NAMALWA (cell line): ENCODE measurements at places on chromosomes 3 and 15.

DNA sequence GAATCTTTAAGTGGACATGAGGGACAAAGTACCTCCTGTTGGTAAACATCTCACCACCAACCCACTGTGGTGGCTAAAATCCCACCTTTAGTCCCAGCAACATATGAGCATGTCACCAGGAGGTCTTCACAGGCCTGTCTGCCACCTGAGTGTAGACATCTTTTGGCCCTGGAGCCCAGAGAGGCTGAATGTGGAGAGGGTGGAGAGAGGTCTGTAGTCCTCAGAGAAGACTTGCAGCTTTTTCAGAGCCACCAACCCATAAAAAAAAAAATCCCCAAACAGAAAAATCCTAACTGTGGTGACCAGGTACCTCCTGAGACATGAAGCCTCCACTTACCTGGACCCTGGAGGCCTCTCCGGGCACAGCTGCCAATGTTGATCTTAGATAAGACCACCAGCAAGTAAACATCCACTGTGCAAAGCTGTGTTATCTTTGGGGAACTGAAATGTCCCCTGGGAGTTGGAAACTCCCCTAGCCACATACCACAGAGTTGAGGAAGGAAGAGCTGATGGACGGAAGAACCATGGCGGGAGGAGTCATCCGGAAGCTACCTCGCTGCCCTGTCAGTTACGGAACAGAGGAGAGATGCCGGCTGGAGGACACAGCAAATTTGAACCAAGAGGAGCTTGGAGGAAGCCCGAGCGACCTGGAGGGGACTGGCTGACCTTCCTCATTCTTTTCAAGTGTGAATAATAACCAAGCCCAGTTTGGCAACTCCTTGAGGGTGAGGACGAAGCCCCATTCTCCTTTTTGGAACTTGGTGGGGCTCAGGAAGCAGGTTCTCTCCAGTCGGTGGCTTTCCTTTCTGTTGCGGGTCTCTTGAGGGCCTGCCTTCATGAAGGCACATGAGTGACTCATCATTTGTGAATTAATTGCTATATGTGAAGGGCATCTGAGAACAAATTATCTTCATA is at the start of gene GHRL:
Gene GHRL (minus strand): TSS at position 443 of the 915 bp plus-strand sequence. CDS start 2,767 bp downstream, outside the sequence.
- DNase-seq = peak; percentile 52

GRCh38 chr3:112061152-112061551 is 25.0 kb upstream of the C3orf52 start:
- DNase-seq = no peak

DNA sequence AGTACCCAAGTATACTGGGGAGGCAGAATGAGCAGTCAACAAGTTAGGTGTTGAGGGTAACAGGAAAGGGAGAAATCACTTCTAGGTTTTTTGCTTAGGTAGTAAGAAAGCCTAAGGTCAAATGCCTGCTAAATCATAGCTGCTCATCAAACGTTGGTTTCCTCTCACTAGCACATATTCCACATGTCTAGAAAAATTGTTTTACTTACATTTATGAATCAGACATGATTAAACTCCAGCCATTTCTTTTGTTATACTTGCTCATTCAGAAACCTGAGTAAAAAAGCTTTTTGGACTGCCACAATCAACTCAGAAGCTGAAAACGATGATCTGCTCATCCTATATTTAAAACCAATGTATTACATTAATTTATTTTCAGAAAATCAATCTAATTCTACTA is 40.2 kb downstream of the SLC9A9 start:
- DNase-seq = no peak

- no peak for DNase-seq
Observed at GRCh38 chr3:184742676-184743135, 30.8 kb upstream of the MAGEF1 start.

GRCh38 chr3:71524672-71525071 is 58.9 kb downstream of the FOXP1 start:
- no peak for DNase-seq

- no peak for DNase-seq
Observed at GRCh38 chr3:135018149-135018923, 223.3 kb downstream of the EPHB1 start.

DNA sequence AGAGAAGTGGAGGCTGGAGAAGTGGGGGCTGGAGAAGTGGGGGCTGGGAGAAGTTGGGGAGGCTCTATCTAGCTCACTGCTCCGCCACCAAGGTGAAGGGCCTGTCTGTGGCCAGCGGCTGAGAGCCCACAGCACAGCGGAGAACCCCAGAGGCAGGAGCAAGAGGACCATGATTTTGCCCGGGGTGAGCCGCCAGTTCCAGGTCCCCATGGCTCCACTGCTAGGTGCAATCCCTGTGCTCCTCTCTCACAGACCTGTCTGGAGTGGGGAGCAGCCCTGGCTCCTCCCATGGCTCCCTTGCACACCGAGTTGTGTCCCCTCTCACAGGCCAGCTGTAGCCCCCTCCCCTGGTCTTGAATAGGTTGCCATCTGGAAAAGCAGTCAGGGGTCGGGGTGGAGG is 4.7 kb upstream of the NRROS start:
- no peak for DNase-seq

DNA sequence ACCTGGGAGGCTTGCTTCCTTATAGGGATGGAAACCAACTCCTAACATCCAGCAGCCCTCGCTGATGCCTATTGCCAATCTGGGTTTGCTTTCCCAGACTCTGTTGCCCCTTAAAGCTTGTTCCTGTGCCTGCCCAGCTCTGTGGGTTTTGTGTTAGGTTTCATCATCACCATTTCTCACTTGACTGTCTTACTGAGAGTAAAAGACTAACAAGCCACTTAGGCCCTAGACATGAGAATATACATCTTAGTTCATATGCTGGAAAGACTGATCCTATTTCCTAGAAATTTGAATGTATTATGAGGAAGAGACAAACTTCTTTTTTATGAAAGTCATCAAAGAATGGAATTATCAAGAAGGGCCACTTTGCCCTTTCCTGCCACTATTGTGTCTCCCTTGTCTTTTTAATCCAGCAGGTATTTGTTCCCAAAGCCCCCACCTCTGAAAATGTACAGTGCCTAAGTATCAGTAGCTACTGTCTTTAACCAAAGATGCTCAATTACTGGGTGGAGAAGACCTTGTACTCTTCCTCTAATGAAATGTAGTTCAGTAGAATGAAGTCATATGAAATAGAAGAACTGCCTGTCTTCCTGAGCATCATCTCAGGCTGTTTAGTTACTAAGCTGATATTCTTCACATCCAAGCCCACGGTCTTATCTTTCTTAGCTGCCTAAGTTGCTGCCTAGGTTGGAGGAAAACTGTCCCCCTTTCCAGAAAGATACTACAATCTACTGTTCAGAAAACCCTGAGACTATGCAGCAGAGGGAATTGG is 59.8 kb upstream of the ZPLD1 start:
- no peak for DNase-seq

DNA sequence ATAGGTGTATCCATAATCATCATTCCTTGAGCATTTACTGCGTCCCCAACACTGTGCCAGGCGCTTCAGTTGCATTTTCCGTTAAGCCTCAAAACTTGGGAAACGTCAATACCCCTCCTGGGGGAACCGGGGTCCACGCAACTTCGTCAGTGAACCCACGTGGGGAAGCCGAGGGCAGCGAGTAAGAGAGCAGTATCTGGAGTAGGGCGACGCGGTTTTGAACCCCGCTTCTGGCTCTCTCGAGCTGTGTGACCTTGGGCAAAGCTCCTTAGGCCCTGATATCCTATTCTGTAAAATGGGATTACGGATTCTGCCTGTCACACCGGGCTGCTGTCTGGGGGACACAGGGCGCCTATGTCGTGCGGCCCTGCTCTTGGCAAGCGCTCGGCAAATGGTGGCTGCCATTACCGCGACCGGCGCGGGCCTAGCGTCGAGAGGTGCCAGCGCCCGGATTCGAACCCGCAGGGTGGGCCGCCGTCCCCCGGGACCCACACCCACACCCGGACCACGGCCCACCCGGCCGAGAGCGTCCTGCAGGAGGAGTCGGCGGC is 590 bp downstream of the POLG start:
- no peak for DNase-seq

GRCh38 chr3:129723558-129724324 is 117.3 kb upstream of the PLXND1 start:
- no peak for DNase-seq

DNA sequence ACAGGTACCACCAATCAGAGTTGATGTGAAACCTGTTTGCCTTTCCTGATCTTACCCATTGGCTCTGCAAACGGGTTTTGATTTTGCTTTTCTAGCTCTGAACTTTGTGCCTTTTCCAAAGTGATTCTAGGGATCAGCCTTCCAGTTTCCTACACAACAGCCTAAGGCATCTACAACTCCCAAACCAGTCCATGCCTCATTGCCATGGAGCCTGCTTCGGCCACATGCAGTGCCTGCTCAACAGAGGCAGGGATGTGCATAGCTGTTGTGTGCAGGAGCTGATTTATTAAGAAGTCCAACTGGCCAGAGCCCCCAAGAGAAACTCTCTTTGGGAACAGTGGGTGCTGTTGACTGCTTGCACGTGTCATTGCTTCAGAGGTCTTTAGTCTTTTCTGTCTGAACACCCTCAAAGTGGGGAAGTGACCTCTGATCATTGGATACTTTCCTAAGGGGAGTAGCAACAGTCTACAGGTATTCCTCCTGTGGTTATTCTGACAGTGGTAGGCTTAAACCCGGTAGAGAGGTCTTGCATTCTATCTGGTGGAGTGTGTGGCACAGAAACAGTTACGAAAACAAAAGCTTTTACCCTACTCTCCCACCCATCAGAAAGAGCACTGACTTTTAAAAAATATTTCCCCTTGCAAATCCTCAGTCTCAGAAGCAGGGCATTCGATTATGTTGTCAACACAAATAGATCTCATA is 36.6 kb upstream of the THSD4 start:
- DNase-seq = no peak

GRCh38 chr3:76222201-76222600 is 436.9 kb upstream of the ZNF717 start:
- no peak for DNase-seq

GRCh38 chr3:13597661-13598060 is 48.7 kb downstream of the FBLN2 start:
- no peak for DNase-seq

GRCh38 chr3:180416111-180416594 is 185.8 kb upstream of the TTC14 start:
- no peak for DNase-seq

- DNase-seq = no peak
Observed at GRCh38 chr3:28077572-28077971, 163.8 kb upstream of the CMC1 start.

GRCh38 chr3:32391643-32392535 is at the start of gene CMTM7:
CMTM7 (plus strand) TSS chr3:32391853; CDS start chr3:32391907, 54 bp downstream.
- no peak for DNase-seq

- DNase-seq = no peak
Observed at GRCh38 chr15:66644000-66644787, 57.8 kb upstream of the SMAD6 start.

- DNase-seq = no peak
Observed at GRCh38 chr3:100157685-100158084, 43.4 kb upstream of the FILIP1L start.

DNA sequence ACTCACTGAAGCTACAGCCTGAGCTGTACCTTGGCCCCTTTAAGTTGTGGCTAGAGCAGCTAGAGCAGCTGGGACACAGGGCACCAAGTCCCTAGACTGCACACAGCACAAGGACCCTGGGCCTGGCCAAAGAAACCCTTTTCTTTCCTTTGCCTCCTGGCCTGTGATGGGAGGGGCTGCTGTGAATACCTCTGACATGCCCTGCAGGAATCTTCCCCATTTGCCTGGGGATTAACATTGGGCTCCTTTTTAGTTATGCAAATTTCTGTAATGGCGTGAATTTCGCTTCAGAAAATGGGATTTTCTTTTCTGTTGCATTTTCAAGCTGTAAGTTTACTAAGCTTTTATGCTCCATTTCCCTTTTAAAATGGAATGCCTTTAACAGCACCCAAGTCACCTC is 611.2 kb upstream of the ARPP21 start:
- no peak for DNase-seq

- DNase-seq = no peak
Observed at GRCh38 chr3:155560594-155560993, 184.3 kb downstream of the PLCH1 start.

- DNase-seq = no peak
Observed at GRCh38 chr15:91889111-91889815, 35.8 kb downstream of the SLCO3A1 start.

GRCh38 chr3:66744986-66745385 is 244.2 kb upstream of the LRIG1 start:
- DNase-seq = no peak

DNA sequence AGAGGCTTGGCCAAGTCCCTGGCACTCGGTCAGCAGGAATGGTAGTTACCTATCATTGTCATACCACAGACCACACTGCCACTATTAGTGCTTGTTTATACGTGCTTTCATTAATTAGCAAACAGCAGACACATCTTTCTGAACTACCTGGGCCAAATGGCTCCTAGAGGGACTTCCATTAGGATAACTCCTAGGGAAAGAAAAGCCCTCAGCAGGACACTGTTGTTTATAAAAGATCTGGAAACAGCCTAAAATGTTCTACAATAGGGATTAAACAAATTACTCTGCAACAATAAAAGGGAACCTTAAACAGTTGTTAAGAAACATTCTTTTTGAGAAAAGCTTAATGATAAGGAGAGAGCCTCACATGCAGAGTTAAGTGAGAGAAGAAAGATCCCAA is 38.5 kb downstream of the ARHGEF3 start:
- no peak for DNase-seq

- no peak for DNase-seq
Observed at GRCh38 chr15:61327019-61327631, 98.0 kb upstream of the RORA start.

- no peak for DNase-seq
Observed at GRCh38 chr3:12679468-12679867, 15.6 kb upstream of the RAF1 start.

DNA sequence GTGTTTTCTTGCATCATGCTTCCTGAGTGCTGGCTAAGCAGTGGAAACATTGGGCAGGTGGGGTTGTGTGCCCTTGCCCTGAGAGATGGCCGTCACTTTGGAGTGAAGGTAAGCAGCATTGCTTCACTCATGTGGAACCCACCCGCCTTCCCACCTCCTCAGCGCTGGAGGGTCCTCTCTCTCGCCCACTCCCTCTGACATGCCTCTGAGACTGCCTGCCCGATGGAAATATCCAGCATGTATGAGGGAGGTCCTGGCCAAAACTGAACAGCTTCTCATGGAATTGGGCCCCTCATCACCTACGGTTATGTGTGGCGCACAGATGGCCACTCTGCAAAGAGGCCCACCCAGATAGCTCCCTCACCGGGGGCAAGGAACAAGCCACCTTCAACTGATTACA is 48.6 kb downstream of the SMAD3 start:
- no peak for DNase-seq

GRCh38 chr3:6644070-6644929 is 216.6 kb upstream of the GRM7 start:
- no peak for DNase-seq

DNA sequence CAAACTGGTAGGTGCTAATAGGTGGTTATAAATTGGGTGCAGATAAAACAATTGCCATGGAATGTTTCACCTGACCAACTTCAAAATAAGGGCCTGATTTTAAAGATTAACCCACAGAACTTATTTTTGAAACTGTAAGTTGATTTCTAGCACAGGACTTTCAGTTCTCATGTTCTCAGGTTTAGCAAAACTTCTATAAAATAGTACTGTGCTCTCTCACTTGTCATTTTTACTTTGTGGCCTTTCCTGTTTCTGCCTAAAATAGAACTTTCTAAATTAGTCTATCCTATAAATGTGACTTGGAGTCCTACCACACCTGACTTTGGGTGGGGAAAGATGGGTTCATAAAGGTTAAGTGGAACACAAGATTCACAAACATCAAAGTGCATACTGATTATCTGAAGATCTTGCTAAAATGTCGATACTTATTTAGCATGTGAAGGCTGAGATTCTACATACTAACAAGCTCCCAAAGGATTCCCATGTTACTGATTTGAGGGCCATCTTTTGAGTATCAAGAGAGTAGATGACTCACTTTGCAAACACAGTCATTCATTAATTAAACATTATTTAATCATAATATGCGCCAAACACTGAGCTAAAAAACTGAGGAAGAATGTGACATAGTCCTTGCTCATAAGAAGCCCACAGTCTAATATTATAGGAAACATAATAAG is 38.6 kb downstream of the BTLA start:
- DNase-seq = no peak
